ENCODE measurements at places on chromosomes 4 and X.

GRCh38 chrX:72381439-72382201 is 75.9 kb upstream of the CITED1 start:
- no peak for DNase-seq

- no peak for DNase-seq
Measured at GRCh38 chr4:14400307-14400706, 602.0 kb upstream of the CPEB2 start.

DNA sequence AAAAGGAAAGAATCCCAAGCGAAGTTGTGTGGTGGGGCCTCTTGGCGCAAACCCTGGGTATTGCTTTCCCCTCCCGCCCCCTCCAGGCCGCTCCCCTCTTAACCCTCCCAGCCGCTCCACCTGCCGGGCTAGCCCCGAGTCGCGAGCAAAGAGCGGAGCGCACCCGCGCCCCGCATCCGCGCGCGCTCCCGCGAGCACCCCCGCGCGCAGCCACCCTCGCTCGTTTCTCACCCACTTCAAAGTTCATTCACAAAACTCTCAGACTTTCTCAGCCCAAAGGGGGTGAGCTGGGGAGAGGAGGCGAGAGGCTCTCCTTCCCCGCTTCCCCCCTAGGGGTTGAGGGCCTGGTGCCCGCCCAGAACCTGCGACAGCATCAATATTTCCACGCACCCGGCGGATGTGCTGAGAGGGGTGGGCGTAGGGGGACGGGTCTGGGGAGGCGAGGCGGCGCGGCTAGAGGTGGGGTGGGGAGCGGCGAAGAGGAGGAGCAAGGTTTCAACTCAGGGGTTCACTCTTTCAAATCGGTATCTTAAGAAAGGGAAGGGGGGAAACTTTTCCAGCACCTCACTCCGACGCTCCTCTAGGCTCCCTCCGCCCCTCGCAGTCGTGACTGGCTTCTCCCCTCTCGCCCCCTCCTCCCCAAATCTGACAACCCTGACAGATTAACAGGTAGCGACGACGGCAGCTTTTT is 1.8 kb downstream of the MAML3 start:
- DNase-seq, result peak; percentile 71

- no peak for DNase-seq
Measured at GRCh38 chr4:145639186-145639698, 20.1 kb downstream of the MMAA start.

- DNase-seq, result peak; percentile 63
Measured at GRCh38 chr4:52840531-52841370, 21.4 kb upstream of the RASL11B start.

DNA sequence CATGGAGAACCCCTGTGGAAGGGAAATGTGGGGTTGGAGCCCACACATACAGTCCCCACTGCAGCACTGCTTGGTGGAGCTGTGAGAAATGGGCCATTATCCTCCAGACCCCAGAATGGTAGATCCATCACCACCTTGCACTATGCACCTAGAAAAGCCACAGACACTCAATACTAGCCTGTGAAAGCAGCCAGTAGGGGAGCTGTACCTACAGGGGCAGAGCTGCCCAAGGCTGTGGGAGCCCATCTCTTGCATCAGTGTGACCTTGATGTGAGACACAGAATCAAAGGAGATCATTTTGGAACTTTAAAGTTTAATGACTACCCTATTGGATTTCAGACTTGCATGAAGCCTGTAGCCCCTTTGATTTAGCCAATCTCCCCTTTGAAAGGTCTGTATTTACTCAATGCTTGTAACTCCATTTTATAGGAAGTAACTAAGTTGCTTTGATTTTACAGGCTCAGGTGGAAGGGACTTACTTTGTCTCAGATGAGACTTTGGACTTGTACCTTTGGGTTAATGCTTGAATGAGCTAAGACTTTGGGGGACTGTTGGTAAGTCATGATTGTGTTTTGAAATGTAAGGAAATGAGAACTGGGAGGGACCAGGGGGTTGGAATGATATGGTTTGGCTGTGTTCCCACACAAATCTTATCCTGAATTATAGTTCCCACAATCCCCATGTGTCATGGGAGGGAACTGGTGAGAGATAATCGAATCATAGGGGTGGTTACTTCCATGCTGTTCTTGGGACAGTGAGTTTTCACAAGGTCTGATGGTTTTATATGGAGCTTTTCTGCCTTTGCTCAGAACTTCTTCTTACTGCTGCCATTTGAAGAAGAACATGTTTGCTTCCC is 352.6 kb downstream of the INPP4B start:
- DNase-seq, result no peak

- DNase-seq, result no peak
Measured at GRCh38 chr4:75904076-75904475, 1.8 kb upstream of the PPEF2 start.

DNA sequence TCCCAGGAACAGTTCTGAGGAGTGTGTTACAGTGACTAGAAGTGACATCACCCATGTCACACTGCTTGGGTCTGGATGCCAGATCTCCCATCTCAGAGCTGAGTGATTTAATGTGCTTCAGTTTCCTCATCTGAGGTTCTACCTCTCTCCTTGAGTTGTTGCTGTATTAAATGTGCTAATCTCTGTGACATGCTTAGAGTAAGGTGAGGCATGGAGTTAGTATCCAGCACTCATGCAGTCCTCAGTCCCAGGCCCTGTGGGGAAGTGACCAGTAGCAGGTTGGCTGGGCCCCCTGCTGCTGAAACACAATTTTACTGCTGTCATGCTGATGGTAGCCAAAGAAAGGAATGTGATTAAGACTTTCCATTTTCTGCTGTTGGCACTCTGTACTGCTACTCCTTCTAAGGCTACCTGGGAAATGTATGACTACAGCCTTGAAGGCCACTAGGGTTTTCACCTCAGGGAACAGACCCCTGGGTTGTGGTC is 639.6 kb downstream of the MID1IP1 start:
- DNase-seq, result peak; percentile 14

DNA sequence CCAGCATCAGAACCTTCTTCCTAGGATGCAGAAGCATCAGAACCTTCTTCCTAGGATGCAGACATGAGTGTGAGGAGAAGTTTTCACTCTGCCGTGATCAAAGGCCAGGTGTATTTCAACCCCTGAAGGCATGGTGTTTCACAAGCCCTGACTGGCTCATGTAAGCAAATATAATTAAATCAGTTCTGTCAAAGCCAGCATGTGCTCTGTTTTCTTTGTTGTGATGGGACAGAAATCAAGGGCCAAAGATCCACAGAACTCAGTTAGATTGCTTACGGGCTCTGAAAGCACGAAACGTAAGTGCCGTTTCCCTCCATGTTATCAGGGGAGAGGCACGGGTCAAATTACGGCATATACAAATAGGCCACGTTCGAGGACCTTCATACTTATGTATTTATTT is 32.0 kb upstream of the CLDN24 start:
- DNase-seq, result no peak

DNA sequence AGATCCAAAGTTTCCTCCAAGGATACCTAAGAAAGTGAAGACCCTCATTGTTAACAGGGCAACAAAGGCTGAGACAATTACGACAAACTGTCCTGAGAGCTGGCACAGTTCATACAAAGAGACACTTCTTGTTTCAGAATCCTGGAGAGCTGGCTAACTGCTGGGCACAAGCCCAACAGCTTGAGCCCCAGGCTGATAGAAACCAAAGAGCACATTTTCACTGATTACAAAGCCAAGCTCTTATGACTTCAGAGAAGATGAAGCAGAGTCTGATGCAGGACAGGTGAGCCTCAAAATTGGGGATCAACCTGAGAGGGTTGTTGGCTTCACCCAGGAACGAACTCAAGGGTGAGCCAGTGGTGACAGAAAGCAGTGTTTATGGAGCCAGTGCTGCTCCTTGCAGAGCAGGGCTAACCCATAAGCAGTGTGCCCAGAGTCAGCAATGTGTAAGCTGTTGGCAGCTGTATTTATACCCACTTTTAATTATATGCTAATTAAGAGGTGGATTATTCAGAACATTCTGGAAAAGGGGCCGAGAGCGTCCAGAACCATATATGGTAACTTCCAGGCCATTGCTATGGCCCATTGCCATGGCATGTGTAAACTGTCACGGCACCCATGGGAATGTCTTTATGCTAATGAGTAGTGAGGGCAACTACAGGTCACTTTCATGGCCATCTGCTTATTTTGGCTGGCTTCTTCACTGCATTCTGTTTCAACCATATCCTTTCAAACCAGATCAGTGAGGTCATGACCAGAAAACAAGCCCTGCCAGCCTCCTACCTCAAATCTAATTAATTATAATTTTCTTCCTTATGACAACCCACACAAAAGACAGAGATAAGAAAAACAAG is 183.7 kb downstream of the EVC2 start:
- DNase-seq, result no peak

DNA sequence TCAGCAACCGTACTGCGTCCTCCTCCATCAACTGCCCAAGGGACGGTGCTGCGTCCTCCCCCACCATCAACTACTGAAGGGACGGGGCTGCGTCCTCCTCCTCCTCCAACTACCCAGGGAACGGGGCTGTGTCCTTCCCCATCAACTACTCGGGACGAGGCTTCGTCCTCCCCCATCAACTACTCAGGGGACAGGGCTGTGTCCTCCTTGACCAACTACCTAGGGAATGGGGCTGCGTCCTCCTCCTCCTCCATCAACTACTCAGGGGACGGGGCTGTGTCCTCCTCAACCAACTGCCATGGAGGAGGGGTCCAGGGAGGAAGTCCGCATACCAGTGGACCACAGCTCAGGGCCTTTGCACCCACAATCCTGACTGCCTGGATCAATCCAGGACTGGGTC is 24.4 kb downstream of the PPP2R3B start:
- no peak for DNase-seq

- DNase-seq, result no peak
Measured at GRCh38 chr4:1211891-1212545, 36.9 kb downstream of the CTBP1 start.

DNA sequence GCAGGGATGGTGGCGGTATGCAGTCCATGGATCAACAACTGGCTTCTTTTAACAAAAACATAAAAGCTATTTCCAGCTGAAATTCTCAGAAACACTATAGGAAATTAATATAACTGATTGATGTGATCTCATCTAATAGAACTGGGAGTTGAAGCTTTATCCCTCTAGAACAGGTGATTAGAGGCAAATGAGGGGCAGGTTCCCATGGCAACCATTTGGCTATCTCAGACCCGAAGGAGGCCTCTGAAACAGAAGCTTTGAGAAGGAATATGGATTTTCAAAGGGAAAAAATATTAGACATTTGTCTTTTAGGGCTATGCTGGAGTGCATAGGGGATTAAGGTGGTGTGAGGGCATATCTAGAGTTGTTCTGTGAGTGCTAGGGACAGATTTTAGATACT is 50.0 kb downstream of the IGSF1 start:
- DNase-seq, result no peak

DNA sequence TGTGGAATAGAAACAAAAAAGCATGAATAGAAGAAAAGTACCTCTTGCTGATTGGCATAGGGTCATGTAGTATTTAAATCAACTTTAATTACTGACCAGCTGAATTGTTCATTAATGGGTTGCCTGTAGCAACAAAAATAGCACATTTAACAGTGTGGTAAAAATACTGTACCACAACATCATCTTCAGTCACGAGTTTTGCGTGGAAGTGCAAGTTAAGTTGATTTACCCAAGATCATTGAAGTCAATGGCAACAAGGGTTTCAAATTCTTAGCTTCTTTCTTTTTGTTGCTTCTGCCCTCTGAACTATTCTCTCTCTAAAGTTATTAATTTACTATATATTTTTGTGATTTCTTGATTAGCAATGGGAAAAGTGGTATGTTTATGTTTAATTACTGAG is 526.6 kb downstream of the C4orf33 start:
- DNase-seq, result no peak

DNA sequence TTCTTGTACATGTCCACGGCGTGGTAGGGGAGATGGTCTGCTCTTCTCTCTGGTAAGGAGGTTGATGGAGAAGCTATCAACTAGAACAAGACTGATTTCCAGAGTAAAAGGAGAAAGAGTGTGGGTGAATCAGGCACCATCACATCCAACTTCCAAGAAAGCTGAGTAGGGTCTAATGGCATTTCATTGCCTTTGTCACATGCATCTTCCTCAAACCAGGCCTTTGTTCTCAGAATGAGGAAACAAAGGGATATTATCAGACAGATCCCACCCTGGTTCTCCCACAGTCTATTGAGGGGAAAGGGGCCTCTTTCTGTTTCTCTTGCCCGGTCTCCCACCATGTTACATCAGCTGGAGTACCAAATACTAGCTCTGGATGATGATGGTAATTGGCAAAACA is 160.2 kb upstream of the RBPJ start:
- DNase-seq, result no peak

DNA sequence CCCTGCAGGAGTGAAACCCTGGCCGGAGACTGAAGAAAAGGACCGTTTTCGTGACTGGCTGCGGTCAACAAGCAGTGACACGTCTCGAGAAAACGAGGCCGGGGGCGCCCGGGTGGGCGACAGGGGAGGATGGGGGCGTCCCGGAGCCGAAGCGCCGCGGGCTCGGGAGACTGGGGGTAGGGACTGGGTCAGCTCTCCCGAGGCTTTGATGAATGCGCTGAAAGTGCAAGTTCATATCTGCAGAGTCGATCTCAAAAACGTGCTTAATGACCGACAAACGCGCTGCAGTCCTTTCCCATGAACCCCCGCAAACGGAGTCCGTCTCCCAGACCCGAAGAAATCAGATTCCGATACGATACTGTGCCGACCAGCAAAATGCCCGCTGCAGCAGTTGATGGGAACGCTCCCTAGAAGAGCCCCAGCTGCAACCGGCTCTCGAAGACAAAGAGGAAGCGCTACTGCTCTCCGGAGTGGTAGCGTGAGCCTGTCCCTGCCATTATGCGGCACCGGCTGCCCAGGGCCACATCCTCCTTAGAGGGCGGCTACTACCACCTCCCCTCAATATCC is 806 bp upstream of the CD99L2 start:
- DNase-seq, result peak; percentile 59

- no peak for DNase-seq
Measured at GRCh38 chrX:40188573-40189417, 91.0 kb upstream of the BCOR start.

- DNase-seq, result no peak
Measured at GRCh38 chr4:124754681-124755080, 42.1 kb upstream of the ANKRD50 start.

GRCh38 chrX:97060020-97060419 is 176.3 kb downstream of the RPA4 start:
- peak; percentile 19 for DNase-seq

GRCh38 chrX:140572724-140573123 is 67.9 kb upstream of the SOX3 start:
- peak; percentile 69 for DNase-seq

GRCh38 chr4:114180481-114180880 is 201.0 kb upstream of the ARSJ start:
- peak; percentile 87 for DNase-seq

DNA sequence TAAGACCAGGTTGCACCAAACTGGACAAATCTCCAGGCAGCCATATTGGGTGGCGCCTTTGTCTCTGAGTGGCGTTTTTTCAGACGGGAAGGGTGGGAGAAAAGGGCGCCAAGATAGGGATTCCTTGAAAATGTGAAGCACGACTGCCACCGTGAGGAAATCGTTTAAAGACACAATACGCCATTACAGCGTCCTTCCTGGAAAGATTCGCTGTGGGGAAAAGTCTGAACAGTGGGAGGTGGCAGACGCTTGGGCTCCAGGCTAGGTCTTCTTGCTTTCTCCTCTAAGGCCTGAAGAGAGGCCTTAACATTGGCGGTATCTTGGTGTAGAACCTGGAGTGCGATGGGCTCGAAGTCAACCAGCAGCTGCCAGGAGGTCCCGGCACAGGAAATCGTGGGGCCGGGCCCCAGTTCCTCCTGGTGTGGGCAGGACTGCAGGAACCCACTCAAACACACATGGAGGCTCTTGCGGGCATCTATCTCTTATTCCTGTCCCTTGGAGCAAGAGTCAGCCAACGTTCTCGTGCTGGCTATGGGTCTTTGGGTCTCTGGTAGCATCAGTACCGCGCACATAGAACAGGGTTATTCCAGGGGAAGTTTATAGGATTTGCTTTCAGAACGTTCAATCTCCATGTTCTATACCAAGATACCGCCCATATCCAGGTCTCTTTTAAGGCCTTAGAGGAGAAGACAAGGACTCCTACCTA is 208.8 kb downstream of the OR13H1 start:
- no peak for DNase-seq

Measured in mesendoderm (in vitro differentiated cells).